ENCODE measurements at places on chromosomes 3 and 15.

GRCh38 chr3:128327606-128328031, 139.1 kb downstream of the DNAJB8 start:
- DNase-seq, result no peak

DNA sequence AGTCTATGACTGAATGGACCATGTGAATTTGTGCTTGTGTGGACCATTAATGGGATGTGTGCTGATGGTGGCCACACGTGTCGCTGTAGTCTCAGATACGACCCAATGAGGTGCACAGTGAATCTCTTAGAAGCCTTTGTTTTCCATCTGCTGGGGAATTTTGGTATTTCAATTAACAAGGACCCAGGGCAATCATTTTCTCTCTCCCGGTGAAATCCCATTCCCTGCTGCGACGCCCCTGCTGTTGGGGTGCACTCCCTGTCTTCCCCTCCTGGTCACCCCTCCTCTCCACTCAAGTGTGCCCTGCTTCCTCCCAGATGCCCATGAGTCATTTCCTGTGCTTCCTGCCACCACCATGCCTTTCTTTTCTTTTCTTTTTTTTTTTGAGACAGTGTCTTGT, 32.7 kb downstream of the EBLN2 start:
- no peak for DNase-seq

DNA sequence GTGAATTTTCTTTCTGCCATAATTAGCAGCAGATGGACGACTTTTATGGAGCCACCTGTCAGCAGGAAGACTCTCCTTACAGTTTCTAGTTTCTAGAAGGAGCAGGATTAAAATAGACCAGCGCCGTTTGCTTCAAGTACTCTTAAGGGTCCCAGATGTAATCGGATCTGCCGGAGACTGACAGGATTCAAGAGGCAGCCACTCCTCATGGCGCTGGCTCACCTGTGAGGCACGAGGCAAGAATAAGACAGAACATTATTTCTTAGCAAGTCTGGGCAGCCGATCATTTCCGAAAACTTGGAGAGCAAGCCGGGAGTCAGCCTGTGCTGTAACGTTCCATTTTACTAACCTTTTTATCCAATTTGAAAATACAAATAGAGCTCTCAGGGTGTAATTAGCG, 410.4 kb upstream of the RORA start:
- DNase-seq, result no peak

- no peak for DNase-seq
Observed at GRCh38 chr15:69568173-69569009, 115.8 kb downstream of the RPLP1 start.
